ENCODE measurements at places on chromosomes 13 and 19. TPM values are rescaled to one million over a fixed set of nuclear protein-coding genes. Genes with fewer than 3 reads are reported as not detected.

DNA sequence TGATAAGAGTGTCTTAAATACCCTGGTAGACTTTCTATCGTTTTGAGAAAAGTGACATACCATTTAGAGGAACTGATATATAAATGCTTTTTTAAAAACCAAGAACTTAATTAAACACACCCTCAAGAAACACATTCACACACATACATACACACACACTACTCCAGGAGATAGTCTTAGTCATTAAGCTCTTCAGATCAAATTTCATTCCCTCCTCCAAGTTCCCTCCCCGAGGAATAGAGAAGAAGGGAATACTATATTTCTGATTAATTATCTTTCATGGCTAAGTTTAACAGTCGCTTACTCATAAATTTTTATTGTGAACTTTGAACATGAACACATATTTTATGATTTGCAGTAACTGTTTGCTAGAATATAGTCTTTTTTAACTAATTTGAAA is 1109.5 kb downstream of the SLITRK1 start:
- DNase-seq = peak; percentile 19

DNA sequence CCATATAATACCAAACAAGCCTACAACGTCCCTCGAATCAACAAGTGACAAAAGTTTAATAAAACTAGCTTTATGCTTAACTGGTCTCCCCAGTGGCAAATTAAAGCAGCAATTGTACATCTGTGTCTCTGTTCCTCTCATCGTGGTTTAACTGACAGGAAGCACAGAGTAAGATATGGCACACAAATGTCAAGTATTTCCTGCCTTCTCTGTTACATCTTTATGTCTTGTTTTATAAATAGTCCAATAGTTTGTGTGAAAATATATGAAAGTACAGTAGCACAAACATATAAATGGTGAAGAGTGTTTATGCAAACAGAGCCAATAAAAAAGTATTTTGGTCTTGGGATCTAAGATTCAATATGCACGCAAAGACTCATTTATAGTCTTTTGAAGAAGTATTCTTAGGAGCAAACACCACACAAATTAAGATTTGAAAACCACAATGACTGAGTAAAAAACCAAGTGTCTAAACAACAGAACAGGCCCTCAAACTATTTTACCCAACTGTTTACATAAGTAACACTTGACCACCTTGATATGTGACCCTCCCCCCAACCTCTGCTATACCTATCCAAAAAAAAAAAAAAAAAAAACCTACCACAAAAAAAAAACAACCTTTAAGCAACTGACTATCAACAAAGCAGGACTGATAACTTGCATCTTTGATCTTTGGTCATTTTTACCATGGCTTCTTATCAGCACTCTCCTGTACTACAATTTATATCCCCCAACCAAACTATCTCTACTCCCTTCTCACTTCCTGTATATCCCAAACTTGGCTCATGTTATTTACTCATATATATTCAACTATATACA is 14.0 kb downstream of the ELF1 start:
- no peak for DNase-seq

GRCh38 chr13:51910508-51910907 is 48.7 kb downstream of the CCDC70 start:
- no peak for DNase-seq

The CRX gene
- polyA plus RNA-seq = 0.21 TPM

The PPP1R13L gene
- polyA plus RNA-seq = 8.0 TPM
